H9 (cell line): ENCODE measurements at places on chromosomes 3 and 15. TPM values are rescaled to one million over a fixed set of nuclear protein-coding genes. Genes with fewer than 3 reads are reported as not detected.

DNA sequence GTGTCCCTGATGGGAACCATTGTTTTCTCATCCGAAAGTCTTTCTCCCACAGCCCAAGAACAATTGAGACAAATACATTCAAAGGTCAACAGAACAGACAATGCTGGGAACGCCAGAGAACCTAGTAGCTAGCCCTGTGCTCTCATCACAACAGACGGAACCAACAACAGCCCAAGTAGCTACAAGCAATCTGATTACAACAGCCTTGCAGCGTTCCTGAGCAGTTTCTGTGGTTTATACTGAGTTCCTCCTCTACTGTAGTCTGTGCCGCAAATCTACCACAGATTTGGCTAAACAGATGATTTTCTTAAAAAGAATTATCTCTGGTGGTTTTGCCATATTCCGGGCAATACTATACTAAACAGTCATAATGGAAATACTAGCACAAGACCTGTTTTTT is 435.6 kb downstream of the MECOM start:
- H3K27ac ChIP-seq = no peak overlapping the region
- no peak overlapping the region for H3K4me3 ChIP-seq
- no peaks in the 10 kb centered on the region for H3K36me3 ChIP-seq
- no peak for DNase-seq

DNA sequence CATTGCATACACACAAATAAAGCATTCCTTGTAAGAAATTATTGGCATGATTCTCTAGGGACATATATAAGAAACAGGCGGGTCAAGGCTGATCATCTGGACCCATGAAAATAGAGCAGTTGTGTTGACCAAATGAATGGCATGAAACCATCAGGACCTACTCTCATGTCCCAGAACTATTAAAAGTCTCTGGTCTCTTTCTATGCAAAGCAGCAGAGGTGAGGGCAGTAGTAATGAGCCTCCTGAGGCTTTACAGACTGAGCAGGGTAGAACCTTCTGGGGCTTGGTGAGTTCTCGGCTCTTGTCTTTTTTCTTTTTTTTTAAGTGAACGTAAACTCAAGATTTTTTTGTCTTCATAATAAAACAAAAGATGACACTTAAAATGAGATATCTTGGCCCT is 9.3 kb downstream of the GLDN start:
- H3K27me3 ChIP-seq = no peaks in the 10 kb centered on the region
- no peaks in the 10 kb centered on the region for H3K36me3 ChIP-seq

DNA sequence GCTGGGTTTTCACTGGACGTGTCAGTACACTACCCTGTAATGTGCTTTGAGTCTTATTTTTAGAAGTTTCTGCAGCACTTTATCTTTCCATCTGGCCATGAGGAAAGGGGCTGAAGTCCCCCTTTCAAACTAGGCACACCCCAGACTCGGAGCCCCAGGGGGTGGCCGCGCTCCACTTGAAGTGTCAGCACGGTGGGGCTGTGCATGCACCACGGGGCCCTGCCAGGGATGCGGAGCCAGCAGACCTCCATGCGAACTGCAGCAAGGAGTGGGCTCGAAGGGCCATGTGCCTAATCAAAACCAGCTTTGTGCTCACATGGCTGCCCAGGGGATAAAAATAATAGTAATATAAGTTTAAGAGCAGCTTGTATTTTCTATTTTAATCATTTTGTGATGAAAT is 100.9 kb upstream of the HACD2 start:
- DNase-seq = no peak
- H3K27me3 ChIP-seq = no peaks in the 10 kb centered on the region
- peaks cover 3% of the 10 kb centered on the region; the same call in 1 of the 2 replicates for H3K4me1 ChIP-seq
- no peak overlapping the region for H3K4me3 ChIP-seq

FOXL2NB gene
- 0.31 and 0.55 TPM in 2 replicates for total RNA-seq

- no peaks in the 10 kb centered on the region for H3K4me1 ChIP-seq
- no peak overlapping the region for H3K27ac ChIP-seq
- H3K27me3 ChIP-seq = no peaks in the 10 kb centered on the region
These were observed 312.1 kb downstream of the SLC9A9 start for GRCh38 chr3:143535994-143536784.

CFAP100 gene
- 0.26 and 0.44 TPM in 2 replicates for total RNA-seq

ANKRD63 gene
- 0.26 and 0.46 TPM in 2 replicates for total RNA-seq

DNA sequence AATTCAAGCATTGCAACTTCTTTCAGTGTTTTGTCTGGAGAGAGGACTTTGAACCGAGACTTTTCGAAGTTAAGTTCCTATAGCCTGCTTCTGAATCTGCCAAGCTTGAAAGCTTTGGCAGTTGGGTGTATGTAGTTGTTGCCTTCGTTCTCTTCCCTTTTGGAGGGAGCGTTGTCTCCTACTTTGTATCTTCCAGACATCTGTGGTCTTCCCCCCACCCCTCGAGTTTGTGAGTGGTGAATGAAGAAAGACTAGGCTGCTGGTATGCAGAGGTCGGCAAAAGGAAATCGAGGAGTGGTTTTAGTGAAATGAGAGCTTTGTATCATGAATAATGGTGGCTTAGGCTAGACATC is 1.3 kb downstream of the CTNNB1 start:
- H3K27me3 ChIP-seq = no peaks in the 10 kb centered on the region
- H3K4me1 ChIP-seq = peaks cover 5% of the 10 kb centered on the region; the same call in 1 of the 2 replicates
- H3K4me3 ChIP-seq = peak overlapping the region; percentile 93
- H3K36me3 ChIP-seq = peaks cover 3% of the 10 kb centered on the region
- H3K27ac ChIP-seq = no peak overlapping the region
- no peak for DNase-seq

DNA sequence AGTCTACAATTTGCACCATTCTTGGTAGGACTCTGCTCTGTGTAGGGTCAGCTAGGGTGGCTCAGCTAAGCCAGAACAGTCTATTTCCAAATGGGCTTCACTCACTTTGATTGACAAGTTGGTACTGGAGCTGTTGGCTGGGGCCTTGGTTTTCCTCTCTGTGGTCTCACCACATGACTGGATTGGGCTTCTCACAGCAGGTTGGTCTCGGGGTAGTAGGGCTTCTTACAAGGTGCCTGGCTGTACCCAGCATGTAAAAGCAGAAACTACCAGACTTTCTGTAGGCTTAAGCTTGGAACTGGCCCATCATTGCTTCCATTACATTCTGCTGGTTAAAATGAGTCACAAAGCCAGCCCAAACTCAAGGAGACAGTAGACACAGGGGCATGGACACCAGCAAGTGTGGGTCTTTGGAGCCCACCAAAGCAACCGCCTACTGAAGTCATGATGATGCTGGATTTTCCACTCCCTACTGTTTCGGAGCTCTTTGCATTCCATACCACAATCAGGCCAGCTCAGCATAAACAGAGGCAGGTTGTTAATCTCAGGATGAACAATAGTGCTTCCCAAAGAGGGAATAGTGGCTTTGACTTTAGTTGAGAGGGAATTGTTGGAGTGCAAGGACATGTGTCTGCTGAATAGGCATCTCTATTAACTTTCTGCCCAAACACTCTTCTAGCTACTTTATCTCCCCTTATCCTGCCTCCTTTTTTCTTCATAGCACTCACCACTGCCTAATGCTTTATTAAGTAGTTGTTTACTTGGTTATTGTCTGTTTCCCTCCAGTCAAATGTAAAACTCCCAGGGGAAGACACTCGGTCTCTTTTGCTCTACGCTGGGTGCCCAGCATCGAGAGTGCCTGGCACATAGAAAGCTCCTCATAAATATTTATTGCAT is 78.0 kb upstream of the RARB start:
- no peak overlapping the region for H3K4me3 ChIP-seq
- no peaks in the 10 kb centered on the region for H3K27me3 ChIP-seq
- 0 out of 2 replicates have a peak, but pooled peaks cover 2% of the 10 kb centered on the region for H3K36me3 ChIP-seq
- H3K4me1 ChIP-seq = no peaks in the 10 kb centered on the region
- DNase-seq = no peak

DNA sequence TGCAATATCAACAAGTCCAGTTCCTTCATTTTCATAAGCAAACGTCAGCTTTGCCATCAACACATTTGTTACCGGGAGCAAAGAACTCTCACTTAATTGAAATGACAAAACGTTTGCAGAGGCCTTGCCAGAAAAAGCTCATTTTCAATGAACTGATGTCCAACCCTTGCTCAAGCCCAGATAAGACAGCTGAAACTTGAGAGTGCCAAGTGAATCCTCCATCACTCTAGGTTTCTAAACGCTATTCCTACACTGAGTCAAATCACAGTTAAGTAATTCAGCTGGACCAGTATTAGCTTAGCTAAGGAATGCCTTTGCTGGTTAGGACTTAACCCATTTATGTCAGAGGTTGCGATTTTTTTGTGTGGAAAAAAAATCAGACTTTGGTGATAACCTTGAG is 11.5 kb downstream of the CHSY1 start:
- no peak overlapping the region for H3K27ac ChIP-seq
- no peak for DNase-seq
- no peaks in the 10 kb centered on the region for H3K27me3 ChIP-seq
- H3K4me3 ChIP-seq = no peak overlapping the region
- H3K4me1 ChIP-seq = peaks cover 11% of the 10 kb centered on the region

- H3K27ac ChIP-seq = no peak overlapping the region
- peaks cover 2% of the 10 kb centered on the region; the same call in 1 of the 2 replicates for H3K36me3 ChIP-seq
- H3K4me3 ChIP-seq = no peak overlapping the region
- H3K27me3 ChIP-seq = no peaks in the 10 kb centered on the region
- H3K4me1 ChIP-seq = no peaks in the 10 kb centered on the region; the same call in 1 of the 2 replicates
These were observed 298.4 kb downstream of the SATB1 start for GRCh38 chr3:18126772-18127171.

TMEM207 gene
- total RNA-seq = not detected in 2 replicates

CCDC54 gene
- total RNA-seq = not detected in 2 replicates

GRCh38 chr3:16927485-16927884 is 42.7 kb downstream of the PLCL2 start:
- no peak overlapping the region for H3K27ac ChIP-seq
- DNase-seq = no peak
- H3K36me3 ChIP-seq = peaks cover 8% of the 10 kb centered on the region

DNA sequence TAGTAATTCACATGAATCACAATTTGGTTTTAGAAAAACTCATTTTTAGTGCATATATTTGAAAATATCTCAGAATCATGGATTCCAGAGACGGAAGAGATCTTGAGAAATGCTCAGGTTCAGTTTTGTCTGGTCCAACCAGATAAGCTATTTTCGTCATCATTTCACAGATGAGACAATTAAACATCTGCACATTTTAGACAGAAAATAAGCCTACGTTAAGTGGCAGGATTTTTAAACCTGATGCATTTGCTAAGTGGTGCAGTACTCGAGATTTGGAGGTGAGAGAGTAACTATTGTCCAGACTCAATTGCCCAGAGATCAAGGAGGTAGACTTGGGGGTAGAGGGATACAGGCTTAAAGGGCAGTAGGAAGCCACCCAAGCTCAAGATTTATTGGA is 90.5 kb downstream of the CCNL1 start:
- H3K27ac ChIP-seq = no peak overlapping the region
- H3K4me1 ChIP-seq = peaks cover 6% of the 10 kb centered on the region; the same call in 1 of the 2 replicates
- DNase-seq = no peak
- no peak overlapping the region for H3K4me3 ChIP-seq
- H3K36me3 ChIP-seq = no peaks in the 10 kb centered on the region
- no peaks in the 10 kb centered on the region for H3K27me3 ChIP-seq

STAG1 gene
- 31.2 and 34.6 TPM in 2 replicates for total RNA-seq

- no peak for DNase-seq
- H3K27me3 ChIP-seq = no peaks in the 10 kb centered on the region
- no peak overlapping the region for H3K27ac ChIP-seq
- H3K36me3 ChIP-seq = no peaks in the 10 kb centered on the region
These were observed 8.6 kb upstream of the CTNNB1 start for GRCh38 chr3:41190509-41191284.

GRCh38 chr3:46214751-46215352 is 6.7 kb upstream of the CCR1 start:
- H3K27me3 ChIP-seq = no peaks in the 10 kb centered on the region
- no peak overlapping the region for H3K4me3 ChIP-seq
- no peaks in the 10 kb centered on the region for H3K4me1 ChIP-seq
- peak; percentile 64 for DNase-seq
- no peak overlapping the region for H3K27ac ChIP-seq
- no peaks in the 10 kb centered on the region for H3K36me3 ChIP-seq

GRCh38 chr3:64549869-64550268 is 137.9 kb downstream of the ADAMTS9 start:
- no peaks in the 10 kb centered on the region for H3K27me3 ChIP-seq
- H3K4me1 ChIP-seq = no peaks in the 10 kb centered on the region; the same call in 1 of the 2 replicates
- DNase-seq = no peak
- no peaks in the 10 kb centered on the region for H3K36me3 ChIP-seq
- H3K27ac ChIP-seq = no peak overlapping the region

GOLGA8T gene
- total RNA-seq = 0.53 TPM in 1 of 2 replicates, not detected in the other

TRIM42 gene
- not detected in 2 replicates for total RNA-seq

DNA sequence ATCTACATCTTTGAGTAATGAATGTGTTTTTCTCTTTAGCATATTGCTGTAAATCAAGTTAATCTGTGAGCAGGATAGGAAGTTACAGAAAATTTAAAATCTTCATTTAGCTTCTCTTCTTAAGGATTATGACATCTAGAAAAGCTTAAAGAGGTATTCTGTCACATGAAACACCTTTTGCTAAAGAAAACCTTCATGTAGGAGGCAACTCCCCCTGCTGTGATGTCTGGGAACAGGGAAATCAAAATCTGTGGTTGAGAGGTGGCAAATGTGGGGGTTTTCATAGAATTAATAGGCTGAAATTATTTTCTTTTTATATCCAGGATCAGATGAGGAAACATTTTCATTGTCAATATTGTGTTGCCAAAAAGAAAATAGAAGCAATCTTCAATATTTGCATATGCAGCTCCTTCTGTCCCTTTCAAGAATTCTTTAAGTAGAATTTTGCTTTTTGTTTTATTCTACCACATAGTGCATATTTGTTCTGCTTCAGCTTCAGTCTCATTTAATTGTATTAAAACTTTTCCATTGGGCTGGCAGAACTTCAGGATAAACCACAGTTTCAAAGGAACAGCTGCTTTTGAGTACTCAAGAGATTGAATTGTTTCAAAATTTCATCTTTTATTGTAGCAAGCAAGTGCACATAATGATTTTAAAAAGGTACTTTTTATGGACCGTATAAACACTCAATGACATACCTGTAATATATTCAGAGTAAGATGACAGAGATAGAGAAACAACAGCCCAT is 128.4 kb downstream of the RAP2B start:
- no peak overlapping the region for H3K4me3 ChIP-seq
- no peaks in the 10 kb centered on the region for H3K36me3 ChIP-seq
- no peak for DNase-seq
- H3K27me3 ChIP-seq = no peaks in the 10 kb centered on the region

DNA sequence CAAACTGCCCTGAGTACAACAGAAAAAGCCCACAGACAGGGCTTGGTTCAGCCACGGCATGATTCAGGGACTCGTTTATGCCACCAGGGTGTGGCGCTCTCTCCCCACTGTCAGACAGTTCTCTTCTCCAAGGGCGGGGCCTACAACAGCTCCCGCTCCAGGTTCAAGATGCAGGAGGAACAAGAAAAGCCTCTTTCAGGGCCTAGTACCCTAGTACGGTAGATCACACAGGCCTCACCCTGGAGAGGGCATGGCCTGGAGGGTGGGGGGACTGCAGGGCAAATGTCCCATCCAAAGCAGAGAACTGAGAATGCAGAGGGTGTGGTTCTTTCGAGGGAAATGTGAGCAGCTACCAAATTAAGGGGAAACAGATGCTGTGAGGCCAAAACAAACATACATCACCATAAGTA is 12.0 kb downstream of the MESD start:
- no peak overlapping the region for H3K27ac ChIP-seq
- H3K4me3 ChIP-seq = peak overlapping the region; percentile 17; the same call in 1 of the 3 replicates

DNA sequence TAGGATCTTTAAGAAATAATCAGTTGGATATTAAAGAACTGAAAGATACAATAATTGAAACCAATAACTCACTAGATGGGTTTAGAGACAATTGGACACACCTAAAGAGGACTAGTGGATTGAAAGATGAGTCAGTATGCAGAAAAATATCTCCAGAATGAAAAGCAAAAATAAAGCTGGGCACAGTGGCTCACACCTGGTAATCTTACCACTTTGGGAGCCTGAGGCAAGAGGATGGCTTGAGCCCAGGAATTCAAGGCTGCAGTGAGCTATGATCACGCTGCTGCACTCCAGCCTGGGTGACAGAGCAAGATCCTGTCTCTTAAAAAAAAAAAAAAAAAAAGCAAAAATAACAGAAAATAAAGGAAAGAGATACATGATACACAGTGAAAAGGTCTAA is 37.4 kb upstream of the CCDC174 start:
- no peak overlapping the region for H3K4me3 ChIP-seq
- no peak for DNase-seq
- no peak overlapping the region for H3K27ac ChIP-seq
